Upper lobe of left lung (tissue), 6 donors: ENCODE measurements at places on chromosomes 6 and 20.

DNA sequence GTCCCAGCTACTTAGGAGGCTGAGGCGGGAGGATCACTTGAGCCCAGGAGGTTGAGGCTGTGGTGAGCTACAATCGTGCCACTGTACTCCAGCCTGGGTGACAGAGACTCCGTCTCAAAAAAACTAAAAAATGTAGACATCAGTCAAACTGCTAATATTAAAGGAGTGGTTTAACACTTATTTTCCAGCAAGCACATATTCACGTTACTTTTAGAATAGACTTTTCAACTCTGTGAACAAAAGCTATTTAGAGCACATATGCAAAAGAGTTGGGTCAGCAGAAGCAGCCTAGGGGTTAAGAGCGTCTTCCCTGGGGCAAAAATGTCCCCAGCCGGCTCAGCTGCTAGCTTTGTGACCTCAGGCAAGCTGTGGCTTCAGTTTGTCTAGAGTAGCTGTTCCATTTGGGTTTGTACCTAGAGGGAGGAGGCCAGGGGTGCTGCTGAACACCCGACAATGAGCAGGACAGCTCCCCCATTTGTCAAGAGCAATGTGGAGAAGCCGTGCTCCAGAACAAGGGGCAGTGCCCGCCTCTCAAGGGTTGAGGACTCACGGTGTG lies 62.5 kb upstream of the PTGIS start:
- no peak overlapping the region for H3K4me3 ChIP-seq
- peaks cover 60% of the 10 kb centered on the region for H3K4me1 ChIP-seq
- peaks cover 27% of the 10 kb centered on the region for H3K36me3 ChIP-seq
- H3K27me3 ChIP-seq, result no peaks in the 10 kb centered on the region
- DNase-seq, result no peak
- peak overlapping the region; percentile 89 for H3K27ac ChIP-seq

DNA sequence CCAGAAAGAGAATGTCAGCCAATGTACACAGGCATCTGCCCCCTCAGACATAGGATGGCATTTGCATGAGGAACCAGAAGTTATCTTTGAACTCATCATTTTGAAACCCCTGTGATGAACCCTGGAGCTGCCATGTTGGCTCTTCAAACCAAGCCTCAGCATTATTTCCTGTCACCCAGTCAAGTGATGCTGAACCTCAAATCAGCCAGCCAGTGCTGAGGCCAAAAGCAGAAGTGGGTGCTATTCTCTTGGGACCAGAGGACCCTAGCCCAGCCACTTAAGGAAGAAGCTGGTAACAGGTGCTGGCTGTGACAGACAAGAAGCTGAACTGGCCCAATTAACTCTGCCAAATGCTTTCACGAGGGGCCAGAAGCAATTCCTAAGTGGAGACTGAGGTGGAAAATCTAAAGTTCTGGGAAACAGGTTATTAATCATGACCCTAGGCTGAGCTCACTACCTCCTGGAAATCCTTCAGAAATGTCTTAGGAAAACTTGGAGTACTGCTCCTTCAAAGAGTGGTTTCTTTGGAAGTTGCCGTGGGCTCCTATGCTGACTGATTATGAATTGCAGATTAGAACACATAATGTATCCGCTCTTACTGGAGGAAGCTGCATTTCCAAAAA lies 4.0 kb downstream of the PKIG start:
- peaks cover 23% of the 10 kb centered on the region for H3K4me1 ChIP-seq
- H3K27me3 ChIP-seq, result no peaks in the 10 kb centered on the region
- peaks cover 9% of the 10 kb centered on the region for H3K36me3 ChIP-seq
- H3K4me3 ChIP-seq, result no peak overlapping the region
- no peak for DNase-seq

DNA sequence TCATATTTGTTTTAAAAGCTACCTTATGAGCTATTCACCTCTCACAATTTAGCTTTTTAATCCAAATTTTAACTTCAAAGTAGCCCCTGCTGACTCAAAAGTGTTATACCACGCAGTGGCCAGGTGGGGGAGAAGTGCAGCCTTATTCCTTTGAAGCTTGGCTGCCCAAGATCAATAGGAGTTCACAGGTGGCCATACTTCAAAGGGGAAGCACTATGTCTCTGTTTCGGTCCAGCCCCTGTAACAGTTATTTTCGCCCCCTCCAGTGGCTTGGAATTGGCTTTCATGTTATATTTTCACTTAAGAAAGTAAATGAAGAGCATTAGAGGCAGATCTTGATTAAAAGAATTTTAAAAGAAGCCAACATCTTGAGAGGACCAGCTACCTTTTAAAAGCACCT lies 608.4 kb downstream of the EPHA7 start:
- DNase-seq, result no peak
- no peak overlapping the region for H3K27ac ChIP-seq
- H3K4me3 ChIP-seq, result no peak overlapping the region

DNA sequence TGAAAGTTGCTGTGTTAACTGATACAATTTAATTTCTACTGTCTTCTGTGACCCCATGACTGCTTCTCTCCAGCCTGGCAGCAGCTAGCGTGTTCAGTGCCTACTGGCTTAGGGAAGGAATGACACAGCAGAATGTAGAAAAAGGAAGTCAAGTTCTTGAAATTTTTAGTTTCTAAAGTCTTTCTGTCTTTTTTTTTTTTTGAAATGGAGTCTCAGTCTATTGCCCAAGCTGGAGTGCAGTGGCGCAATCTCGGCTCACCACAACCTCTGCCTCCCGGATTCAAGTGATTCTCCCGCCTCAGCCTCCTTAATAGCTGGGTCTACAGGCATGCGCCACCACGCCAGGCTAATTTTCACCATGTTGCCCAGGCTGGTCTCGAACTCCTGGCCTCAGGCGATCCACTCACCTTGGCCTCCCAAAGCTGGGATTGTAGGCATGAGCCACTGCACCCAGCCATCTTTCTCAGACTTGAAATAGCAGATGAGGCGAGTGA lies 39.3 kb downstream of the PCNA start:
- no peak overlapping the region for H3K4me3 ChIP-seq
- DNase-seq, result peak; percentile 87
- H3K27me3 ChIP-seq, result no peaks in the 10 kb centered on the region

GRCh38 chr20:14989535-14990290 lies 652.3 kb upstream of the FLRT3 start:
- no peak overlapping the region for H3K27ac ChIP-seq
- no peak for DNase-seq
- H3K4me1 ChIP-seq, result no peaks in the 10 kb centered on the region
- no peak overlapping the region for H3K4me3 ChIP-seq
- no peaks in the 10 kb centered on the region for H3K36me3 ChIP-seq

- H3K36me3 ChIP-seq, result peaks cover 3% of the 10 kb centered on the region
- peaks cover 39% of the 10 kb centered on the region for H3K4me1 ChIP-seq
- DNase-seq, result peak; percentile 94
Observed at GRCh38 chr6:131950767-131951575, at the start of gene CCN2. Gene CCN2, minus strand, starts transcription at chr6:131951372. Its CDS starts 200 bp downstream, at chr6:131951172.

GRCh38 chr20:22574545-22575086 lies 9.8 kb downstream of the FOXA2 start:
- peaks cover 7% of the 10 kb centered on the region for H3K27me3 ChIP-seq
- no peak overlapping the region for H3K4me3 ChIP-seq
- H3K27ac ChIP-seq, result no peak overlapping the region
- no peaks in the 10 kb centered on the region for H3K36me3 ChIP-seq
- no peak for DNase-seq
- peaks cover 2% of the 10 kb centered on the region for H3K4me1 ChIP-seq

GRCh38 chr20:10402938-10403608 lies 30.9 kb downstream of the MKKS start:
- no peak for DNase-seq
- peaks cover 6% of the 10 kb centered on the region for H3K36me3 ChIP-seq
- no peak overlapping the region for H3K27ac ChIP-seq
- no peaks in the 10 kb centered on the region for H3K27me3 ChIP-seq
- H3K4me3 ChIP-seq, result no peak overlapping the region
